ENCODE measurements at places on chromosomes 4 and X. TPM values are rescaled to one million over a fixed set of nuclear protein-coding genes. Genes with fewer than 3 reads are reported as not detected.

DNA sequence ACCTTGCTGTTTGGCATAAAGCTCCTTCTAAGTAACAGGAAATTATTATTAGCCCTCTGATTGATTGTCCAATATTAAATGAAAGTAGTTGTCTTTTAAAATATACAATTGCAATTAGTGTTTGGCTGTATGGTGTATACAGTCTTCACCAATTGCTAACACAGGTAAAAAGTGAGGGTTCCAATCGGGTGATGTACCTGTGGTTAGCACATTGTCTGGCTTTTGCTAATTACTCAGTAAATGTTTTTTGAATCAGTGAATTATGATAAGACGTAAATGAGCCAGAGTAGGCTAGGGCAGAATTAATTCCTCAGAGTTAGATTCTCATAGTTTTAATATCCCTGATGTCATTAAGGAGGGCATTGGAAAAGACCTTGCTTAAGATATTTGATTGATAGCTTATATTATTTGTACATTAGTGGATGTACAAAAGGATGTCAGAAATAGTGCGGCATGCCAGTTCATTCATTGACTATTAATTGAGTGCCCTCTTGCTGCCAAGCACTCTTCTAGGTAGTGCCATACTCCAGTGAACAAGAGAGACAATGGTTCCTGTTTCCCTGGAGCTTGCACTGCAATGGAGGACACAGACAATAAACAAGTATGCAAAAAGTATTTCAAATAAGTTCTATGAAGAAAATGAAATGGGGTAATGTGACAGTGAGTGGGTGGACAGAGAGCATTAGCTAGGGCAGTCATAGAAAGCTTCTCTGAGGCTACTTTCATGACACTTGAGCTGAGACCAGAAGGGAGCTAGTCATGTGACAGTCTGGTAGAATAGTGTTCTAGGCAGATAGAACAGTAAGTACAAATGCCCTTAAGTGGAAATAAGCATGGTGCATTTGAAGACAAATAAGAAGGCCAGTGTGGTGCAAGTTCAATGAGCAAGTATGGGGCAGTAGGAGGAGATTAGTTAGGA, 205.9 kb upstream of the CASK start:
- DNase-seq, result no peak

- no peak for DNase-seq
Measured at GRCh38 chr4:187276736-187277408, 553.2 kb upstream of the FAT1 start.

DNA sequence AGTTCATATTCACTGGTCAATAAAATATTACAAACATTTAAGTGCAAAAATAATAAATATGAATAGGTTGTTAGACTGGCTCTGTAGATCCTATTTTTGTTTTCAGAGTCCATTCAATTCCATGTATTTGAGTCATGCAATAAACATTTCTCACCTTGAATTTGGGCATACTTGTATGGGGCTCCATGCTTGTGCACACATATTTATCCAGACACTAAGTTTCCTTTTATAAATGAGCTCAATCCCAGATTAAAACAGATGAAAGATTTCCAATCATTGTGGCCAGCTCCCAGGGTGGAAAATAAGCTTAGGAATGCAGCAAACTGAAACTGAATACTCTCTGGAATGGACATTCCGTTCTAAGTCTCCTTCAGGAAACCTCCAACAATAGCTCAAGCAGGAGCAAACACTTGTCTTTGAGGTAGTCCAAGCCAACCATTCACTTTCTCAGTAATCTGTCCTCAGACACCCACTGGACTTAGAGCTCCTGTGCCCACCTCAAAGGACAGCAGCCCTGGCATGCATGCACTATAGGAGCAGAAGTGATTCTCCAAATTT, 16.4 kb downstream of the DMD start:
- DNase-seq, result no peak

DNA sequence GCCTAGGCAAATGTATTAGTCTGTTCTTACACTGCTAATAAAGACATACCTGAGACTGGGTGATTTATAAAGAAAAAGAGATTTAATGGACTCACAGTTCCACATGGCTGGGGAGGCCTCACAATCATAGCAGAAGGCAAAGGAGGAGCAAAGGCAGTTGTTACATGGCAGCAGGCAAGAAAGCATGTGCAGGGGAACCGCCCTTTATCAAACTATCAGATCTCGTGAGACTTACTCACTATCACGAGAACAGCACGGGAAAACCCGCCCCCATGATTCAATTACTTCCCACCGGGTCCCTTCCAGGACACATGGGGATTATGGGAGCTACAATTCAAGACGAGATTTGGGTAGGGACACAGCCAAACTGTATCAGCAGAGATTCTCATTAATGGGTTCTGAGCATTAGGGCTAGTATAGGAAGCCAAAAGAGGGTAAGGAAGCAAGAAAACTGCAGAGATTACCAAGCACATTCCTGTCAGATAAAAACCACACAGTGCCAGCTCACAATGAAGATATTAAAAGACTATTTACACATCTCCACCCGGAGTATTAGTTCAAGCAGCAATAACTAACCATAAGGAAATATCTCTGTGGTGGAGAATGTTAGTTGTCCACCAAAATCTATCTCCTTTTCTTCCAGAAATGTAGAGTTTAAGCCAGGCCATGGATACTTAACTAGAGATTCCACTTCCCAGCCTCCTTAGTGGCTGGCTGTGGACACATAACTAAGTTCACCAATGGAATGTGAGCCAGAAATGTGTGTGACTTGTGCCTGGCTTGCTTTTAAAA, 61.2 kb upstream of the HOPX start:
- DNase-seq, result no peak

GRCh38 chr4:53576676-53577372, 14.5 kb downstream of the LNX1 start:
- no peak for DNase-seq

GRCh38 chrX:23668335-23668734, 1.0 kb downstream of the PRDX4 start:
- DNase-seq, result no peak

DNA sequence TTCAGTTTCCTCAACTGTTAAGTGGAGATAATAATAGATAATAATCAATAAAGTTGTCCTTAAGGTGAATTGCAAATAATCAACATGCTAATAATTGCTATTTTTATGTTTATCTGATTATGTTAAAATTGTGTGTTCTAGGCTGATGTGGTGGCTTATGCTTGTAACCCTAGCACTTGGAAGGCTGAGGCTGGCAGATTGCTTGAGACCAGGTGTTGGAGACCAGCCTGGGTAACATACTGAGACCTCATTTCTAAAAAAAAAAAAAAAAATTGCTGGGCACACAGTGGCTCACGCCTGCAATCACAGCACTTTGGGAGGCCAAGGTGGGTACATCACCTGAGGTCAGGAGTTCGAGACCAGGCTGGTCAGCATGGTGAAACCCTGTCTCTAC, 175.2 kb downstream of the GC start:
- DNase-seq, result no peak

DNA sequence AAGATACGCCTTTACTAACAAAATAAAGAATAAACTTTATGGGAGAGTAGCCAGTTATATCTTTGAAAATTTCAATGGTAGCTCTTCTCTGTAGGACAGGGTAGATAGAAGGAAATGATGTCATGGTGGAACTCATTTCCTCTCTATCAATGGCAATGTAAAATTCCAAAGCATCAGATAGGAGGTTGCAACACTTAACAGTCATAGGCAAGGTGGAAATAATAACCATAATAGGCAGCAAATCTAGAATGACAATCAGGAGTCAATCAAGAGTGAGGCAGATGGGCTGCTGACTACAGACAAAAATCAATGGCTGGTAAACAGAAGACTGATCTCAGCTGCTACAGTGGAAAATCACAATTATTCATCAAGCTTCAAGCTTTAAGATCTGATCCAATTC, 53.9 kb upstream of the TET2 start:
- DNase-seq, result no peak

The GYPE gene
- 0.89 TPM for total RNA-seq

The CFI gene
- 57.0 TPM for total RNA-seq

The GPRASP3 gene
- 4.1 TPM for total RNA-seq

The MAGEB10 gene
- total RNA-seq, result not detected
